ENCODE measurements at places on chromosomes 3 and 15.

GRCh38 chr3:59512066-59512465, 462.2 kb upstream of the CFAP20DC start:
- DNase-seq: no peak

GRCh38 chr3:185656321-185656840, 70.3 kb downstream of the SENP2 start:
- no peak for DNase-seq

DNA sequence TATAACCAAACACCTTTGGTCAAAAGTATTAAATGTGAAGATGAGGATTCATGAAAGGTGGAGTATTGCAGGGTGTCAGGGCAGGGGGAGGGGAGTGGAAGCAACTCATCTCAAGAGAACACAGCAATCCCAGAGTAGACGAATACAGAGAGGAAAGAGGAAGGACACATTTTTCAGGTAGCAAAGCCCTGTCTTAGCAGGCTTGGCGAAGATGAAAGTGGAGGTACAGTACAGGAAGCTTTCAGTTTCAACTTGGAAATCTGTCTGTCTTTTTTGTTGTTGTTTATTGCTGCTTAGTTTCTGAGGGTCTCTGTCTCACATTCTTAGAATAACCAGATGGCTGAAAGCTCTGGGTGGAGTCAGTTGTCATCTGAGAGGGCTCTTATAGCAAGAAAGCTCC, 80.8 kb upstream of the GPR149 start:
- DNase-seq: no peak

DNA sequence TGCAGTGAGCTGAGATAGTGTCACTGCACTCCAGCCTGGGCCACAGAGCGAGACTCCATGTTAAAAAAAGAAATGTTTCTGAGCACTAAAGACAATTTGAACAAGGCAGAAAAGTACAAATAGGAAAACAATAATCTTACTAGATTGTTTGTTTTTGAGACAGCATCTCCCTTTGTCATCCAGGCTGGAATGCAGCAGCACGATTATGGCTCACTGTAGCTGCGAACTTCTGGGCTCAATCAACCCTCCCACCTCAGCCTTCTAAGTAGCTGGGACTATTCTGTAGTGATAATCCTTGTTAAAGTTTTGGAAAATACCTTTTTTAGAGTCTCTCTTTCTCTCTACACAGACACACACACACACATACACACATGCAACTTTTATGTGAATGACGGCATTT, 107.1 kb downstream of the LPP start:
- no peak for DNase-seq

- DNase-seq: no peak
These were observed 6.1 kb upstream of the AP2M1 start for GRCh38 chr3:184168363-184169120.

GRCh38 chr3:60048447-60048848, 998.6 kb upstream of the CFAP20DC start:
- DNase-seq: no peak

GRCh38 chr15:73934281-73934680, 8.0 kb downstream of the LOXL1 start:
- no peak for DNase-seq

- no peak for DNase-seq
These were observed 13.0 kb upstream of the ATP1B3 start for GRCh38 chr3:141863491-141863890.

Measured in right forelimb (tissue), 1 donor.